Progenitor cell of endocrine pancreas (in vitro differentiated cells): ENCODE measurements at places on chromosomes 2 and 18.
A peak's percentile ranks its signal among the peaks of the same experiment; 100 is the strongest.

GRCh38 chr2:196413821-196414274 is 225.7 kb upstream of the CCDC150 start:
- no peak for DNase-seq

- DNase-seq: no peak
Observed at GRCh38 chr2:3895021-3895420, 191.6 kb downstream of the DCDC2C start.

DNA sequence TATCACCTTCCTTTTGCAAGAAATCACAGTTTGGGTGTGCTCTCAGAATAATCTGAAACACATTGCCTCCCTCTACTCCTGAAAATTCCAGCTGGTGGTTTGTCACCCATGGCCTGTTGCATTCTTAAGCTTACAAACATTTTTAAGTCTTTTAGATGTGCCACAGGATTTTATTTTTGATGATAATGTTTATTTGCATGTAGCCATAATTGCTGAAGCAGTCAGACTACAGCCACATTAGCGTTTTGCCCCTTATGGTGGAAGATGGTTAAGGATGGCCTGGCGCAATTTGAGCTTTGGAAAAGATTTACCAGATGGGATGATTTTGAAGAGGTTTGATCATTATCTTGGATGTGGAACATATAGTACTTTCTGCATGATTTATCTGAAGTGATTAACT is 439.5 kb downstream of the MEIS1 start:
- DNase-seq: no peak

- DNase-seq: no peak
Observed at GRCh38 chr2:239394346-239394945, 6.4 kb downstream of the HDAC4 start.

- DNase-seq: peak; percentile 41
Observed at GRCh38 chr18:76426737-76427305, 68.2 kb downstream of the ZNF516 start.

DNA sequence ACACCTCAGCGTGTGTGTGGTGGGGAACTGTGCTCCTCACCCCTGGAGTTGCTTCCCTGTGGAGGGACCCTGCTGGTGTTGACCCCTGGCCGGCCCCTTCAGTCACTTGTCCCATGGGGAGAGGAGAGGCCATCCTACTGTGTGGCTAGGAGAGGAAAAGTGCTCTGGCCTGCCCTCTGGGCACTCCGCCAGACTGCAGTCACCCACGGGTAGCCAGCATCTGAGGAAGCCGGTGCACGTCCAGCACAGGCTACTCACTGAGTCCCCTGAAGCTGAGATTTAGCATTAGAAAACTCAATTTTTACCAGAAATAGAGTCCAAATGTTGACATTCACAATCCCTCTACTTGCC is 211.5 kb upstream of the RAB6C start:
- no peak for DNase-seq

DNA sequence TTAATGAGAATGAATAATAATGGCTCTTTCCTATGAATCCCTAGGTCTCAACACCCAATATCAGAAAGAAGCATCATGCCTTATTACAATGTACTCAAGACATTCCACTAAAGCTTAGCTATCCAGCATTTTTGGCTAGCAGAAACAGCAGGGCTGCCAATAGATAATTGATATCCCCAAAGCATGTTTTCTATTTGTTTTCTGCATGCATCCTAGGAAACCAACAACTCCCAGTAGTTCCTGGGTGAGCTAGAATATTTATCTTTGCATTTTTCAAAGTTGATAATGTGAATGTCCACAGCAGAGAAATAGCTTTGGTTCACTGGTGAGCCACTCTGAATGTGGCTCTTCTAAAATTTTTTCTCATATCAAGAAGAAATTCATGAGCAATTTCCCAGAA is 5.8 kb upstream of the ANTXR1 start:
- DNase-seq: no peak

DNA sequence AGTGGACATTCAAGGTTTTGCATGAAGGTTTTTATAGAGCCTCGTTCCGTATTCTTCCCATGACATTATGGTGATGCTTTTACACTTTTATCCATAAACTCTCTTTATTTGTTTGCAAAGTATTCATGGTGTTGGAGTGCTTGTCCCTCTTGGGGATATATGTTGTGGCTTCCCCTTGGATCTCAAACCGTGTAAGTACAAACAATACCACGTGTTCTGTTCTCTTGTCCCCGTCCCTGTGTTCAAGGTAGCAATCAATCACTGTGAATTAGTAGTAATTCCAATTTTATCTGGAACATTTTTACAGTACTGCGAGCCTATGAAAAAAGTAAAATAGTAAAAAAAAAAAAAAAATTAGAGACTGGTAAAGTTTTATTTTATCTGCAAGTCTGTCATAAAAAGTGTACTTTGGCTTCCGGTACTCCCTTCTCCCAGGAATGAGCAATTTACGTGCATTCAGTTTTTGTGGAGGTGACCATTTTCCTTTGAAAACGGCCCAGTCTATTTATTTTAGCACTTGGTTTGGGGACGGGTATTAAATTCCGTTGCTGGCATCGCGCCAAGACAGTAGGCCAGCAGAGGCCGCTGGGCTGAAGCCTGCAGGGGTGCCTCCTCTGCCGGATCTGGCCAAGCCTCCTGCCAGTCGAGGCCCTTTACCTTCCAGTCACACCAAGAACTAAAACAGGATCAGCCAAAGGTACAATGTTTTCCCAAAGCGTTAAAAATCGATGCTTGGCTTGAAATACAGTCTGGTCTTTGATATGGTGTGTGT is 175.7 kb downstream of the SOCS6 start:
- peak; percentile 37 for DNase-seq

DNA sequence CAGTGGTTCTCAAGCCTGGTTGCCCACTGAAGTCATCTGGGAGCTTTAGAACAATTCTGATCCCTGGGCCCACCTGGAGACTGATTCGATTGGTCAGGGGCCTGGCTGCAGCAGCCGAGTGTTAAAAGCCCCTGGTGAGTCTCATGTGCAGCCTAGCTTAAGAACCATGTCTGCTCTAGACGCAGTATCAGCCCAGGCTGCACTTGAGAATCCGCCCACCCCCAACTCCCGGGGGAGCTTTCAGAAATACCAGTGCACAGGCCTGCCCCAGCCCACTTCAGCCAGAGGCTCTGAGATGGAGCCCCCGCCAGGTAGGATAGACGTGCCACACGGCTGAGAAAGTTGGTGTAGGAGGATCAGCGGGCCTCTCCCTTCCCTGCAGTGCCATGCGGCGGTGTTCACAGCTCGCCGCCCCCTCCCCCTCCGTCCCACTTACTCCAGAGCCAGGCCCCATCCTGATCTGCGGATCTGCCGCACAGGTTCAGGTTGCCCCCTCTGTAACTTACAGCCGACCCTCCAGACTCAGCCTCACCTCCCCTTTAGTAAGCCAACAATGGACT is 209.0 kb upstream of the RAB12 start:
- DNase-seq: no peak

DNA sequence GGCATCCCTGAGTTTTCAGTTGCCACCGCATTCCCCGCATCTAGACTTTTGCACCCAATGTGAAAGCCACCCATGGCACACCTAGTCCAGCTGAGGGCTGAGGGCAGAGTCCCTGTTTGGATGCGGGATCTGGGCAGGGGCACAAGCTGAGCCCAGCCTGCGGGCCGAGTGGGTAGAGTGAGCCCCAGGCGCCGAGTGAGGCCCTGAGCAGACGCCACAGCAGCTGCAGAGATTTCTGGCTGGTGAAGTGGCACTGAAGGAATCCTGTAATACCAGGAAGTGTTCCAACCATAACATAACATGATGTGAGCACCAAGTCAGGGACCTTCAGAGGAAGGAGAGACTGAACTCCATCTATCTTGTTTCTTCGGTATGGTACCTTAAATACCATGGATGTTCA is 27.7 kb upstream of the FRZB start:
- DNase-seq: no peak

- no peak for DNase-seq
Observed at GRCh38 chr2:229350117-229350805, 79.2 kb upstream of the PID1 start.

DNA sequence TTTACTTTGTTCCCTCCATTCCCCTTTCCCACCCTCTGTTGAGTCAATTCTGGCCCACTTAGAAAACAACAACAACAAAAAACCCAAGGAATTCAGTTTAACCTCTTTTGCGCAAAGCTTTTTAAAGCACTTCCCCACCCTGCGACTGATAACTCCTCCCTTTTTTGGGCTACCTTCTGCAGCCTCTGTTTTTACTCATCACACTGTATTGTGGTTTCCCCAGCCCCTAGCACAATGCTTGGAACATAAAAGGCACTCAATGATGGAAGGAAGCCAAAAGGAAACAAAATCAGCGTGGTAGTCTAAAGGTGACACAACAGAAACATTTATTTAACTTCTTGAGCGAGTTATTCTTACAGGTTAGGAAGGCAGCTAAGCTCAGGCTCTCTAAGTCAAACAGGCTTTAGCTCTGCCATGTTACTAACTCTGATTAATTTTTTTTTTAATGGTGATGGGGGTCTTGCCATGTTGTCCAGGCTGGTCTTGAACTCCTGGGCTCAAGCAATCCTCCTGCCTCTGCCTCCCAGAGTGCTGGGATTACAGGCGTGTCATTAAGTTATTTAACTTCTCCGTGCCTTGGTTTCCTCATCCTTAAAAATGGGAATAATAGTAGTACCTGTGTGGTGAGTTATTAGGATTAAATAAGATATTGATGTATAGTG is 1.3 kb downstream of the CEP68 start:
- no peak for DNase-seq

GRCh38 chr2:231512222-231512621 is 18.0 kb downstream of the NMUR1 start:
- DNase-seq: no peak

GRCh38 chr2:27627963-27628766 is 647 bp downstream of the CCDC121 start:
- DNase-seq: peak; percentile 11

GRCh38 chr2:215531284-215531683 is 95.4 kb upstream of the FN1 start:
- no peak for DNase-seq

- no peak for DNase-seq
Observed at GRCh38 chr2:63734510-63734909, 107.2 kb upstream of the UGP2 start.

- DNase-seq: no peak
Observed at GRCh38 chr2:158760887-158761286, 34.2 kb upstream of the DAPL1 start.

GRCh38 chr2:158486150-158486969 is 29.6 kb downstream of the PKP4 start:
- DNase-seq: no peak

DNA sequence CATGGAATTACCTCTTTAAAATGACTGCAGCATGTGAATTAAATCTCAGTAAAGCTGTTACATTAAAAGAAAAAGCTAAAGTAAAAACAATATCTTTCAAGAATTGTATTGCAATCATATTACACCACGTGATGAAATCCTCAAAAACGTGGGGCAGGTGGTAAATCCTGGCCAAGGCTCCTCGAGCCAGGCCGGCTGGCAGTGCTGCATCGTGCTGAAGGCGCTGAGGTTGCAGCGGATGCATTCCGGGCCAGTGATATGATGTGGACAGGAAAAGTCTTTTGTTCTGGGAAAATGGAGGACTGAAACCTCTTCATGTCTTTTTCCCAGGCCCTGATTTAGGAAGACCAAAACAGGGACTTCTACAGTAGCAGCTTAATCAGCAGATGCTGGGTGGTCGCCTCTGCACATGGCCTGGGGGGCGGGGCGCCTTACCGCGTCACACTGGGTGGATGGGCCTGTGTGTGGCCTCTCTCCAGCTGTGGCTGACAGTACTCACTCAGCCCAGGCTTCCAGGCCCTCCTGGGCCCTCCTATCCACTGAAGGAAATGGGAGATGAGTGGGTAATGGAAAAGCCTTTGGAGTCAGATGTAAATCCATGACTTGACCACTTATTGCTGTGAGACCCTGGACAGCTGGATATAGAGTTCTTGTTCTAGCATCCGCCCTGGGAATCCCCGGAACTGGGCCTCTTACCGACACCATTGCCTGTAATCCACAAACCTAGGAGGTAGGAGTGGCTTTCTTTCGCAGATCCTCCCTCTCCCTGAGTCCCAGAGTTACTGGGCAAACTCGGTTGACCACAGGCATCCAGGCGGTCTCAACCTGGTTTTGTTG is 45.1 kb downstream of the PROC start:
- no peak for DNase-seq

DNA sequence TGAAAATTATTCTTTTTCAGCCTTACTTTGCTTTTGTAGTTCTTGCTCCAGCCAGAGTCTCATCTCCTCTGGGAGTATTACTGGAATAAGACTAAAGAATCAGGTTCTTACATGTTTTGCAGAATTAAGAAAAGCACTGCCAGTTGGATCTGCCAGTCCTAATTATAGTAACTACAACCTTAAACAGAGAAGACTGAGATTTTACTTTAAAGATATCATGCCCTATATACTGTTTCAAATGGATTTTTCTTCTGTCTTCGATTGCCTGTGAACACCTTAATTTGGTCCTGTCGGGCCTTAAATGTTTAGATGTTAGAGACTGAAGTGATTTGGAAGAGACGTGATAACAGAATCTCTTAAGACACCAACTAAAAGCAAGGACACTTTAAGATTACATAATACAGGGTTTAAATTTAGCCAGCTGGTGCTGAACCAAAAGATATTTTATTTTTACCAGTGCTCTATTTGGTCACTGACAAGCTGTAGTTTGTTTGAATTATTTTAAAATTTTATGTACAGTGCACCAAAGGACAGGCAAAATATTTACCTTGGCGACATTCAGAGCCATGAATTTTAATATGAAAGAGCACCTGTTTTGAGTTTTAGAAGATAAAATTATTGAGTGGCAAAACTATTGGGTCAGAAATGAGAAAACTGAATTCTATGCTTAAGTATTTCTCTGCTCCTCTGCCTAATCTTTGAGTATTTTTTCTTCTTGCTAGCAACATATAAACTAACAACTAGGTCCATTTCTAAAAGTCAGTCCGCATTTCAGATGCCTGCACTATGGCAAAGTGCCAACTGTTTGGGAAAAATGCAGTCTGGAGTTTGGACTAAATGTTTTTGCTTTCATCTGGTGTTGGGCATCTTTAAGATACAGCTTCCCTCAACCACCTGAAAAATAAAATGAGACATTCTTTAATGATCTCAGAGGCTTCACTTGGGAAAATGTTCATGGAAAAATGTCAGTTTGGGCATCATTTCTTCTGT is 300.0 kb downstream of the XIRP2 start:
- DNase-seq: no peak

GRCh38 chr2:17355608-17356329 is 162.5 kb downstream of the RAD51AP2 start:
- DNase-seq: no peak

GRCh38 chr2:23422089-23423061 is 37.4 kb downstream of the KLHL29 start:
- no peak for DNase-seq

- no peak for DNase-seq
Observed at GRCh38 chr2:86789687-86790133, 1.0 kb downstream of the CD8A start.

- no peak for DNase-seq
Observed at GRCh38 chr2:186771395-186771794, 77.5 kb downstream of the FAM171B start.
